ENCODE measurements at places on chromosomes 13 and 19.

DNA sequence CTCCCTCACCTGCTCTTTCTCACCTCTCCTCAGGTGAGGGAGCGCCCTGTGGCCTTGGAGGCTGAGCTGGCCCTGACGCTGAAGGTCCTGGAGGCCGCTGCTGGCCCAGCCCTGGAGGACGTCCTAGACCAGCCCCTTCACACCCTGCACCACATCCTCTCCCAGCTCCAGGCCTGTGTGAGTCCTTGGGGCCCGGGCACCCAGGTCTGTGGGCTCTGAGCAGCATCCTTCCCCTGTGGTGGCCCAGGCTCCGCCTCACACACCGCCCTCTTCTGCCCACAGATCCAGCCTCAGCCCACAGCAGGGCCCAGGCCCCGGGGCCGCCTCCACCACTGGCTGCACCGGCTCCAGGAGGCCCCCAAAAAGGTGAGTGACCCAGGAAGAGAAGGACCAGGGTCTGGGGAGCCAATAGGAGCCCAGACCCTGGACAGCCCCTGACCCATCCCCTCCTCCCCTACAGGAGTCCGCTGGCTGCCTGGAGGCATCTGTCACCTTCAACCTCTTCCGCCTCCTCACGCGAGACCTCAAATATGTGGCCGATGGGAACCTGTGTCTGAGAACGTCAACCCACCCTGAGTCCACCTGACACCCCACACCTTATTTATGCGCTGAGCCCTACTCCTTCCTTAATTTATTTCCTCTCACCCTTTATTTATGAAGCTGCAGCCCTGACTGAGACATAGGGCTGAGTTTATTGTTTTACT, 1.9 kb downstream of the IFNL1 start:
- DNase-seq = no peak

GRCh38 chr13:98144027-98144741, 1.3 kb downstream of the FARP1 start:
- peak; percentile 79 for DNase-seq

- DNase-seq = no peak
Observed at GRCh38 chr19:963486-963951, 20.6 kb upstream of the WDR18 start.

DNA sequence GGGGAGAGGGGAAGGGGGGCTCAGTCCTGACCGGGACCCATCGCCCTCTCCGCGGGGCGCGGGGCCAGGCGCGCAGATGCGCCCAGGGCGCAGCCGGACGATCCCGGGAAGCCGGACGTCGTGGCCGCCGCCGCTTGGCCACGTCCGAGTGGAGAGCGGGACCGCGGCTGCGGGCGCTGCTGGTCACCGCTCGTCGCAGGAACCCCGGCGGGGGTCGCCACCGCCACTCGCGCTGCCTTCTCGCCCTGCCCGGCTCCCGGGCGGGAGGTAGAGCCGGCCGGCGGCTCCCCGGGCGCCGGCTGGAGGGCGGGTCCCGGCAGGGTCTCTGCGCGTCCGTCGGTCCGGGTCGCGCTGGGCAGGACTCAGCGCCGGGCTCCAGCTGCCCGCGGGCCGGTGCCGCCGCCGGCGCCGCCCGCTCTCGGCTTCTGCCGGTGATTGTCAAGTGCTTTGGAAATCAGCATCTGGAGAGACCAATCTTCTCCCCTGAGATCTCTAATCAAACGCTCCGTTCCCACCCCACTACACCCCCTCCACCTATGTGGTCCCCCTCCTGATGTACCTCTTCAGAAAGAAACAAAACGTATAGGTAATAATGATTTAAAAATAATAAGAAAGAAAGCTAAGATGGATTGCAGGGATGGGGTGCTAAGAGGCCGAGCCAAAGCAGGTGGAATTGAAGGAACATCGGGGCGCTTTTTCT, 464.4 kb downstream of the ITGBL1 start:
- no peak for DNase-seq

- no peak for DNase-seq
Observed at GRCh38 chr13:21139374-21139773, 37.0 kb downstream of the SKA3 start.

GRCh38 chr19:10132905-10133304, 13.2 kb upstream of the EIF3G start:
- no peak for DNase-seq

- DNase-seq = no peak
Observed at GRCh38 chr13:49421391-49421790, 22.5 kb downstream of the CAB39L start.

- no peak for DNase-seq
Observed at GRCh38 chr19:57002710-57003109, 117.1 kb upstream of the USP29 start.

GRCh38 chr19:13817615-13818371, 22.6 kb downstream of the ZSWIM4 start:
- no peak for DNase-seq

DNA sequence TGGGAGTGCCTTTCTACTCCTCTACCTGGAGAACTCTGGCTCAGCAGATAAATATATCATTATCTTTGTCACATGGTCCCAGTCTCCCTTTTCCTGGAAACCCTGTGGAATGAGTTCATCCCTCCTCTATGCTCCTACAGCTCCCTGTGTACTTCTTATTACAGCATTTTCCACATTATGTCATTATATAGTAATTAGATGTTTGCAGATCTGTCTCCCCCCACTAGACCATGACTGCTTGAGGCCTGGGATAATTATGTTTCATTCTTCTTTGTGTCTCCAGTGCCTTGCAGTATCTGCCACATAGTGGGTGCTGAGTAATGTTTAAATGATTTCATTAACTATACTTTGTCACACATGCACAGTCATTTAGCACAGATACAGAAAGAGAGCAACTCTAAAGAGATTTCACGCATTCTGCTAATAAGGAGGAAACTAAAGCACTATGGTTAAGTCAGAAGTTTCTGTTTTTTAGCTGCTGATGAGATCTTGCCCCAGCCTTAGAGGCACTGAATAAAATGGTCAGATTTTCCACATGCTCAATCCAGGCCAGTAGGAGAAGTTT, 66.1 kb upstream of the DIAPH3 start:
- no peak for DNase-seq

GRCh38 chr13:57633950-57634838, 2.6 kb downstream of the PCDH17 start:
- DNase-seq = no peak

- peak; percentile 80 for DNase-seq
Observed at GRCh38 chr13:46893798-46894560, 2.9 kb downstream of the HTR2A start.

- no peak for DNase-seq
Observed at GRCh38 chr19:54426291-54426931, 11.1 kb downstream of the TTYH1 start.

GRCh38 chr19:3987619-3988371, 2.5 kb upstream of the EEF2 start:
- peak; percentile 94 for DNase-seq

DNA sequence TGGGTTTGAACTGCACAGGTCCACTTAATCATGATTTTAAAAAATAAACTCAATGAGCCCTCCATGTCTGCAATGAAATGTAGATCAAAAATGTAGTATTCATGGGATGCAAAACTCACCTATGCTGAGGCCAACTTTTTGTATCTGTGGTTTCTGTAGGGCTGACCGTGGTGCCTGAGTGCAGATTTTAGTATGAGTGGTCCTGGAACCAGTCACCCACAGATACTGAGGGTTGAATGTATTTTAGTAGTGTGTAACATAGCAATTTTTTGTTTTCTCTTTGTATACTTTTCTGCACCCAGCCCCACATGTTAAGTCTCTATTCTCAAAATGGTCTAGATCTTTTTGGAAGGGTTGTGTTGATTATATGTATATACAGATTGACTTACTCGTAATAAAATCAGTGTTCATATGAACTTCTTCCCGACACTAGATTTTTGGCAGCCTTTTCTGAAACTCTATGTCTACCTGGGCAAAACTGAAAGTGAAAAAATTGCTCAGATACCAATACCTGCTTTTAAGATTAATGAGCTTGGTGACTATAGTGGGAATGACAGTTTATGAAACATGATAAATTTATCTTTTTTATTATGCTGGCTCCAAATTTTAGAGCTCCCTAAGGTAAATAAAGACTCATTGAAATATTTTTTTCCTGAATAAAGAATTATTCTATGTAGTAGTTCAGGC, 51.6 kb downstream of the DNAJC15 start:
- DNase-seq = no peak

GRCh38 chr19:10095622-10095947, 6.9 kb downstream of the ANGPTL6 start:
- DNase-seq = no peak

GRCh38 chr19:41886761-41887710, 4.1 kb downstream of the ARHGEF1 start:
- DNase-seq = no peak

GRCh38 chr13:114035583-114036531, 62.0 kb upstream of the C13orf46 start:
- DNase-seq = no peak

DNA sequence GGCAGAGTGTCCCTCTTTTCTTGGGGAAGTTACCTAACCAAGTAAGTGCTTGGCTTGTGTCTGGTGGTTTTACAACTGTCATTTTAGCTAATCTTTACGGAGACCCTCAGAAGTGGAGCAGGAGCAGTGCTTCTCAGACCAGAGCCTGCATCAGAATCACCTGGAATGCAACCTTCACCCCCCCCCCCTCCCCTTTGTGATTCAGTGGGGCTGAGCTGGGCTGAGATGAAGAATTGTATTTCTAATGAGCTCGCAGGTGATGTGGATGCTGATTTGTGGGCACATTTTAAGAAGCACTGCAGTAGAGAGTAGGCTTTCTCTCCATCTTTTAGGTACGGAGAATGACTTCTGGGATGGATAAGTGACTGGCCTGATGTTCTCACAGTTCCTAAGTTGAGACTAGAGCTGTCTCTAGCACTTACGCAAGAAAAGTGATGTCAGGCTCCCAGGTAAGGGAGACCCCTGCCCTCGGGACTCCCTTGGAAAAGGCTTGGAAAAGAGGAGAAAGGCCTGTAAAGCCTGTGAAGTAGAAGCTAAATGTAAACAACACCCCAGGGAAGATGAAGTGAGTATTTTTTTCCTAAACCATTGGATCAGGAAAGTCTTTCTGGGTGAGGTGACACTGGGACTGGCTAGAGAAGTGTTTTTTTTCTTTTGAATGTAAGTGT, 23.3 kb upstream of the RNF113B start:
- DNase-seq = no peak

- DNase-seq = no peak
Observed at GRCh38 chr13:91557328-91558090, 159.1 kb downstream of the GPC5 start.

- DNase-seq = no peak
Observed at GRCh38 chr13:93558637-93559036, 332.0 kb downstream of the GPC6 start.

- no peak for DNase-seq
Observed at GRCh38 chr19:14096272-14096992, 5.9 kb upstream of the SAMD1 start.

DNA sequence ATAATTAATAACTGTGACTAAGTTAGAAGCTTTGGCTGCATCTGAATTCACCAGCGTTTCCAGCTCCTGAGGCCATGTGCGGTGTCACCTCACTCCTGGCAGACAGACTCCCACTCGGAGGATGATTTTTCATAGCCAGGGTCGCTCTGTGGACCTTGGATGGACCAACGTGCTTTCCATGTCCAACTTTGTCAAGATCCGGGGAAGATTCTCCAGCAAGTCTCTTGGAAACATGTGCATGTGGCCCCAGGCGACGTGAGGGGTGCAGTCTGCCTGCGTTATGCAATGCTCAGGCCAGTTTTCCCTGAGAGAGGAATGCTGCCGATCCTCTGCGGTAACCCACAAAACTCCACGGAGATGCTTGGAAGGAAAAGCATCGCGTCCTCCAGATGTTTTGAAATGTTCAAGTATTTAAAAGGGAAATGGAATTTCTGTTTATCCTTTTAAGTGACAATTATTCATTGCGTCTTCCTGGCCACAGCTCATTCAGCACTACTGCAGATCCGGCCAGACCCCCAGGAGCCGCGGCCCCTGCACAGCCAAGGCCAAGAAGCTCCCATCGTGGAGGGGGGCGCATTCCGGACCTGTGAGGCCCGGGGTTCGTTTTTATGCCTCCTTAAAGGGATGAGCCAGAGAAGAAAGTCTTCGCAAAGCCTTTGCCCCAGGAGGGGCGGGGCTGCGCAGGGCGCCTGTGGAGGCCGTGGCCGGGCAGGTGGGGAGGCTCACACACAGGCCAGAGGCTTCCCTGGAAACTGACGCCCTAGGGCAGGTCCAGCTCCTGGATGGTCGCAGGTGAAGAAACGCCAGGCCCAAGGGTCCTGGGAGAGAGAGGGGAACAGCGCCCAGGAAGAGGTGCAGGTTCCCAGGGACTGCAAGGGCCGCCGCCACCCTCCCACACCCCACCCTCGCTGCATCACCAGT, 46.0 kb downstream of the C13orf46 start:
- peak; percentile 98 for DNase-seq

GRCh38 chr13:50082426-50083281, 67.4 kb downstream of the KCNRG start:
- peak; percentile 77 for DNase-seq

DNA sequence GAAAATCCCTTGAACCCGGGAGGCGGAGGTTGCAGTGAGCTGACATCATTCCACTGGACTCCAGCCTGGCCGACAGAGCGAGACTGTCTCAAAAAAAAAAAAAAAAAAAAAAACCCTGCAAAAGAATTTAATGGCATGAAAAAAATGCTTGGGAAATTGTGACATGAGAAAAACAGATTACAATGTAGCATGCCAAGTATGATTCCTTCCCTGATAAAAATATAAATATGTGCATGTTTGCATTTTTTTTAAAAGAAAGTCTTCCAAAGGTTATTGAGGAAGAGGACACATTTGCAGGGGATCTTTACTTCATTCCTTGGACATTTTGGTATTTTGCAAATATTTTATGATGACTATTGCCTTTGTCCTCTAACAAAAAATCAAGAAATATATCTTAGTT, 14.5 kb upstream of the ZBTB32 start:
- peak; percentile 64 for DNase-seq

DNA sequence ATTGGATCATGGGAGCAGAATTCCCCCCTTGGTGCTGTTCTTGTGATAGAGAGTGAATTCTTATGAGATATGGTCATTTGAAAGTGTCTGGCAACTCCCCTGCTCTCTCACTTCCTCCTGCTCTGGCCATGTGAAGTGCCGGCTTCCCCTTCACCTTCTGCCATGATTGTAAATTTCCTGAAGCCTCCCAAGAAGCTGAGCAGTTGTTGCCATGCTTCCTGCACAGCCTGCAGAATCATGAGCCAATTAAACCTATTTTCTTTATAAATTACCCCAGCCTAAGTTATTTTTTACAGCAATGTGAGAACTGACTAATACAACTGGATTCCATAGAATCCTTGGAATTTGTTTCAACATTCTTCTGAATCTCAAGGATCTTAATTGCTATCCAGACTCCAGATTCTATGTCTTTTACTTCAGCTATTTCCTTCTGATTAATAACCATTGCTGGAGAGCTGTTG, 328.1 kb downstream of the SLITRK5 start:
- DNase-seq = no peak

GRCh38 chr19:35879770-35880317, 11.5 kb downstream of the APLP1 start:
- peak; percentile 96 for DNase-seq

DNA sequence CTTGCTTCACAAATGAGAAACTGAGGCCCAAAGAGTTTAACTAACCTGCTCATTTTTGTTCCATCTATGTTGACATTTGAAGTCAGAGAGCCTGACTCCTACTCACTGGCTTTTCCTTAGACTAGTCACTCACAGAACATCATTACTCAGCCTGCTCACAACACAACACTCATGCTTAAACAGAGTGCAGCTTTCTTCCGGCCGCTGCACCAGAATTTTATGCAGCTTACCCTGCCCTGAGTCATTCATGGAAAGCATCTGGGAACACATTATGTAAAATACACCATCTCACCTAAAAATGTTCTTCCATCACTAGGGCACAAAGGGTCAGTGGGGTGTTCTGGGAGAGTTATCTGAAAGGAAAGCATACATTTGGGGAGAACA, 303.4 kb downstream of the SPRY2 start:
- peak; percentile 79 for DNase-seq

All from adipocyte (in vitro differentiated cells).